ENCODE measurements at places on chromosomes 13 and 19.

DNA sequence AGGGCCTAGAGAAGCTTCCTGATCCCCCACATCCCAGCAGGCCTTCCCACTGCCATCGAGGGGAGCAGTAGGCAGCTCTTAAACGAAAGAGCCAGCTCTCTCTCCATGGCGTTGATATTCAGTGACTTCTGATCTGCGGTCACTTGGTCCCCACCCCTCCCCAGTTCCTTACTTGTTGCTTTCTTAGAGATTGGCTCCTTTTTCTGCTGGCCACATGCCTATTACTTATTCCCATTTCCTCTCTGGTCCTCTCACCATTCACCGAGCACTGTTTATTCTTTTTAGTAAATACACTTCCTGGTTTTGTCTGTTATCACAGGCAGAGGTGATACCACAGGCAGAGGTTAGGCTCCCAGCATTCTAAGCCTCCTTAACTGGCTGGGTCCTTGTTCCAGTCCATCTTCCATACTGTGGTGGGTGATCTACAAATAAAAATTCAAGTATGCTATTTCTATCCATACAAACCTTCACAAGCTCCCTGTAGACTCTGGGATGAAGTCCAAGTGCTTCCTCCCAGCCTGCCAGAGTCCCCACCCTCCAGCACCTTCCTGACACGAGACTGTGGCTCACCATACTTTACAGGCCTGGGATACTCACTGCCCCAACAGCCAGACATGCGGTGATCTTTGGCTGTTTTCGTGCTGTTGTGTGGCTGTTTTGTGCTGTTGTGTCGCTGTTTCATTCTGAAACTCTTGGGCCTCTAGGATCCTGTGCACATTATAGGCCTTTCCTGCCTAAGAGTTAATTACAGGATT, 315.9 kb downstream of the ATP8A2 start:
- DNase-seq, result no peak

DNA sequence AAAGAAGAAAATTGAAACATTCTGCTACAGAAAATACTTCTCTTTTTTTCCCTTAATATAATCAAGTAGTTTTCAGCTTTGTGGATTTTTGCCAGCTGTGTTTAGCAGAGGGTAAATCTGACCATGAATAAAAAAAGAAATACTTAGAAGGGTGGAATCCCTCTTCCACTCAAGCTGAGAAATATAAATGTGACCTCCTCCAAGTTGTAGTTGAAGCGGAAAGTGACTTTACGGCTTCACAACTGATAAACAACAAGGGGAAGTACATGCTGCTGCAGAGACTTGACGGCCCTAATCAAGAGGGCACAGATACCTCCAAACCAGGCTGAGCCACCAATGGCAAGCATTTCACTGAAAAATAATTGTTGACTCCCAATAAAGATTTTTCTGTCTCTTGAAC, 785.0 kb downstream of the SLITRK5 start:
- DNase-seq, result no peak

DNA sequence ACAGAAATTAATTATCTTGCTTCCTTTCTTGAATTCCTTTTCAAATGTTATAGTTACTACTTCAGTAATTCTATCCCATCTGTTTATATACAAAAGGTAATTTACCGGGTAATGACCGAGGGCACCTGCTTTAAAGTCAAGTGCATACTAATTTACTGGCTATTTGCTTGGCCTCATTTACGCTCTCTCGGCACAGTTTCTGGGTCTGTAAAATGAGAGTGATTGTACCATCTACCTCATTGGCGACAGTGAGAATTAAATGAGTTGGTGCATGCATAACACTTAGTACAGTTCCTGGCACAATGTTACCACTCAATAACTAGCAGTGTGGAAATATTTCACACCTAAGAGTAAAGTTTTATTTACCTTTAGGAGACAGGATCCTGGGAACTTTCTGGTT, 111.6 kb downstream of the GGACT start:
- DNase-seq, result no peak

DNA sequence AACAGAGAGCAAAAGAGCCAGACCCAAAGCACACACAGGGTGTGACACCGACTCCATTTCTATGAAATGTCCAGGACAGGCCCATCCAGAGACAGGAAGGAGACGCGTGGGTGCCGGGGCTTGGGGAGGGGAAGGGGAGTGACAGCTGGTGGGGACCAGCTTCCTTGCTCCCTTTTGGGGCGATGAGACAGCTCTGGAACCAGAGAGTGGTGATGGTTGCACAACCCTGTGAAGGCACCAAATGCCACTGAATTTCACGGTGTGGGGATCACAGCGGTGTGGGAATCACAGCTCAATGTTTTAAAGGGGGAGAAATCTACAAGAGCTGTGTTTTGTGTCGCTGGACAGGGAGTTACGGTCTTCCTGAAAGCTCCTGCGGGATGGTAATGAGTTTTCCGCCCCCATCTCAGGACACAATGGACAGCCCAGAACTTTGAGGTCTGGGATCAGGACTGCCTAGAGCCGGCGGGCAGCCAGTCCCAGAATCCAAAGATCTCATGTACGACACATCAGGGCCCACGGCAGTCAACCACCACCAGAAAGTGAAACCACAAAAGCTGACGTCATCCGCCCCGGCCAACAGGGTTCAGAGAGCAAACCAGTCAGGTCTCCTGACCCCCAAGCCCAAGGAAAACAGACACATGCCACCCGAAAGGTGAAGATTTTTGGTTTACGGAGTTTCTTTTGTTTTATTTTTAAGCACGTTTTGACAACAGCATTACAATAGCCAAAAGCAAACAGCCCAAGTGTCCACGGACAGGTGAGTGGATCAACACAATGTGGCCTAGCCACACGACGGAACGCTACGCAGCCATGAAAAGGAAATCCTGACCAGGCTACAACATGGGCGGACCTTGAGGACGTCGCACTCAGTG, 7.3 kb downstream of the SGTA start:
- DNase-seq, result no peak

- DNase-seq, result no peak
Observed at GRCh38 chr13:44388427-44389059, 14.9 kb downstream of the SERP2 start.

DNA sequence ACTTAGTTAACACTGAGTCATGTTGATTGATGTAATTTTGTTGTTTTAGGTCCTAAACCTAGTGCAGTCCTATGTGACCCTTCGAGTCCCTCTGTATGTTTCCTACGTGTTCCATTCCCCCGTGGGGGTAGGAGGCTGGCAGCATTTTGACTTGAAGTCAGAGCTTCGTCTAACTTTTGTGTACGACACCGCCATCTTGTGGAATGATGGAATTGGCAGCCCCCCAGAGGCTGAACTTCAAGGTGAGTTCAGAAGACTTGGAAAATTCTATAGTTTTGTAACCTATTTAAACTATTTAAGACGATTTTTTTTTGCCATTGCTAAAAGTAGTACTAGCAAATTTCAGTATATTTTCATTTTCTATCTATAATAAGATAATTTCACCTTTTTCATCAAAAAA, 117.9 kb downstream of the STOML3 start:
- peak; percentile 60 for DNase-seq

DNA sequence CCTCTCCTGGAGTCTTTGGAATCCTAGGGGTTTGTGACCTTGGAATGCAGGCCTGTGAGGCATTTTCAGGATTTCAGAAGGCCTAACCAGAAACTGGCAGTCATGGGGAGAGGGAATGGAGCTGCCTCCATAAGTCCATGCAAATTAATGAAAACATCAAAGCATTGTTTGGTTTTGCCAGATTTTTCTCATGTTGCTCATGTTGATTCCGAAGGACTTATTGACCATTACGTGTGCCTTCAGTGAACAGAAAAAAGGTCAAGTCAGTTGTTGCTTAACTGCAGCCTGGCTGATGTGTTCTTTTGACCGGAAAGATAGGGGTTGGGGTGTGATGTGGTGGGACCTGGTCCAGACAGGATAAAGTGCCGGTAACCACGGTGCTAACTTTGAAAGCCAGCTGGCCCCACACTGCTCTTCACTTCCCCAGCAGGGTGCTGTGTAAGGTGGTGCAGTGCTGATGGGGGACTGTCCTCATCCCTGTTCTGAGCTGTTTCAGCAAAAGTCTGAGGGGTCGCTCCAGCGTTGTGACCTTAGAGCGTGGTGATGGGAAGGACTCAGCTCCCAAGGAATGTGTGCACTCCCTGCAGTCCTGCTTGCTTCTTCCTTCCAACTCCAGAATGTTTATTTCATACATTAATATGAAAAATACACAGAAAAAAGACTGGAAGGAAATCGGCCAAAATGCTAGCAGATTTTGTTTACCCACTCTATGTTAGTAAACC, 3.5 kb downstream of the RNF113B start:
- no peak for DNase-seq

Measured in RPMI8226 (cell line).